ENCODE measurements at places on chromosomes 4 and X. TPM values are rescaled to one million over a fixed set of nuclear protein-coding genes. Genes with fewer than 3 reads are reported as not detected.

PAGE1 gene
- total RNA-seq, result not detected

DNA sequence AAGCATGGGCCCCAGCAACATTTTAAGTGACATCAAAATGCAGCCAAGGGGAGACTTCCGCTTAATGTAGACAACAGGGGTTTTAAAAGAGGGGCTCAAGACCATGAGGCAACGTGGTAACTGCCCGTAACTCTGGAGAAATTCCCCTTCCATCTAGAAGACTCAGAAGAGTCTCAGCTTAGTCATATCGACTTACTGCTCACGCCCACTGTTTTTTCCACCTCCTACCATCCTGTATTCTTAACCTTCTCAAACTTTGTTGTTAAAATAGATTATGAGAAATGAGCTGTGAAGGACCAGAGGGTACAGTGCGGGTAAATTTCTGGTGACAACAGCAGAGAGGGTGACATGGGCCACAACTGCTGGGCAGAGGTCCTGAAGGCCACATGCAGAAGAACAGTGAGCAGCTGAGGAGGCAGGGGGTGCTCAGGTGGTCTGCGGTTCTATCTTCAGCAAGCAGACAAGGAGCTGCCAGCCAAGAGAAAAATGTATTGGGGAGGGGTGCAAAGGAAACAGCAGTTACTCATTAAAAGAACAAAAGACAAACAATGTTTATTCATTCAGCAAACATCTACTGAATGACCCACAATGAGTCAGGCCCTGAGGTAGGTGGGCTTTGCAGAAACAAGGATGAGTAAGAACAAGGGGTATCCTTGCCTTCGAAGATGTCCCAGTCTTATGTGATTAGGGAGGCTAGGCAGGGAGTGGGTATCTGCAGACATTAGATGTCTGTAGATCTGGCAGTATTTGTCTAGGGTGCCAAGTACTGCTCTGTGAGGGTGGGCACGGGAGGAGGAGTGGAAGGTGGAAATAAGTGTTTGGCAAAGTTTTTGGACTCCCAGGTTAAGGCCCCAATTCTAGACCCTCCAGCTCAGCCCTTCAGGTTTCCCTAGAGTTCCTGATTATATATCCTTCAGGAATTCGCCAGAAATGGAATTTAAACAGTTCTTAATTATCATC lies 175.3 kb downstream of the TSPAN5 start:
- peak; percentile 91 for ATAC-seq

EXOC1L gene
- not detected for total RNA-seq

XKRX gene
- total RNA-seq, result 0.13 TPM

Measured in activated T-helper 17 cell treated with anti-CD3 and anti-CD28 coated beads, Interleukin-2, amount 50 U/mL, for 72 hours (primary cell).